Posterior vena cava (tissue), 2 donors: ENCODE measurements at places on chromosomes 5 and 9. TPM values are rescaled to one million over a fixed set of nuclear protein-coding genes. Genes with fewer than 3 reads are reported as not detected.

EQTN gene
- not detected for total RNA-seq

GRCh38 chr9:131516930-131517329 is 14.1 kb downstream of the UCK1 start:
- DNase-seq, result no peak

OR2Y1 gene
- total RNA-seq, result not detected

- DNase-seq, result no peak
Observed at GRCh38 chr9:91946653-91947488, 3.2 kb downstream of the ROR2 start.
